ENCODE measurements at places on chromosomes 2 and 18.

DNA sequence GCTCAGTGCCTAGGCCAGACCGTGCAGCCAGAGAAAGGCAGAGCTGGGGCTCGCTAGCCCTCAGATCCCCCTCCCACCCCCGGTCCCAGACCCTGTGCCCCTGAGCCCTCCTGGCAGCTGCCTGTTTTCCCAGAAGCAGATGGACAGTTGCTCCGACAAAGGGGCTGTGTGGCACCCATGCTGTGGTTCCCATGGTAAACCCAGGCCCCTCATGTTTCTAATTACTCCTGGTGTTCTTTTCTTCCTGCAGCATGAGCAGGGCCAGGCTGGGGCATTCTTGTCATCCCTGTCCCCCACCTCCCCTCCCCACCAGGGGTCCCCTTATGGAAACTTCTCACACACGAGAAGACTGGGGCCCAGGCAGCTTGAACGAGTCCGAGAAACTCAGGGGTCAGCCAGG is 269.6 kb downstream of the HAUS1 start:
- DNase-seq = no peak

DNA sequence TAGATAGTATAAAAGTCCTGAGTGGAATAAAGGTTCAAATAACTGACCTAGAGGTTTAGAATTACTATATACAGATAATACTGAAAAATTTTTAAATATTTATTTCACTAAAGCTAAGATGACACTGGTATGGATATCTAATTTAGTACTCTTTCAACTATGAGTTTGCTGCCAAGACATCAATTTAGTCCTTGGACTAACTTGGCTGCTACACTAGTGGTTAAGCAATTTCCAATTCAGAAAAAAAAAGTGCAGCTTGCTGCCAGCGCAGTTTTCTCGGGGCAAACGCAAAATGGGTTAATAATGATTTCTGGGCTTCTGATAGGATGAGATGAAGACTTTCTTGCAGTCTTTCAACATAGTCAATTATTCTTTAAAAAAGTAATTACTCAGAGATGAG is 10.8 kb downstream of the BUB1 start:
- DNase-seq = no peak

GRCh38 chr2:217204358-217204757 is 344.5 kb upstream of the TNP1 start:
- DNase-seq = no peak

- DNase-seq = no peak
Observed at GRCh38 chr2:240839152-240840143, 19.4 kb upstream of the KIF1A start.

DNA sequence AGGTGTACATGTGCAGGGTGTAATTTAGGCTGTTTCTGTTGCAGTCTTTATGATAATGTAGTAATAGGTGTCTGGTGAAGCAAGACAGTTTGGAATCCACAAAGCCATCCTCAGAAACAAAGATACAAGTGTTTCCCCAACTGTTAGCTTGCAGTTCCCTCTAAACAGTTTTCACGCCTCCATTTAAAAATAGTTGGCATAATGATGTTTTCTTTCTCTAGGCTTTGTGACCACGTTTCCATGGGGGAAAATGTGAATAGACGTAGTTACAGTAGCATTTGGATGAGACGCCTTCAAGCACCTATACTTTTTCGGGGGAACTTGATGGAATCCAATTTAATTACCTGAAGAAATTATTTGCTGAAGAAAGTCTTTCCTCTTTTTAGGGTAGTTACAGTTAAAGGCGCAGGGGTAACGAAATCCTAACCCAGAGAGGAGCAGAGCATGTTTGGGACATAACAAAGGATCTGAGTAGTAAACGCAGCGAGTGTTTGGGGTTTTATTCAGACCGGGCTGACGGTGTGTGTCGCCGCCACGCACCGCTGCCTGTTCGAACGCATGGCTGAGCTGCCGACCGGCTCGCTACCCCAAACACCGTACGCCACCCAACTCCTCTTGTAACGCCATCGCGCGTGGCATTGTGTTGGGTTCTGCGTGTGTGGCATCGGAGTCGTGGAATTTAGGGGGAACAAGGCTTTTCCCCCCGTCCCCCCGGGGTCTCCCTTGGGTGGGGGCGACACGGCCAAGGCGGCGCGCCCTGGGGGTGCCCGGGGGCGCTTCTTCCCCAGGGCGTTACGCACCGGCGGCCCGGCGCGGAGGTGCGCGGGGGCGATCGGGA is 681 bp upstream of the NRP2 start:
- no peak for DNase-seq

DNA sequence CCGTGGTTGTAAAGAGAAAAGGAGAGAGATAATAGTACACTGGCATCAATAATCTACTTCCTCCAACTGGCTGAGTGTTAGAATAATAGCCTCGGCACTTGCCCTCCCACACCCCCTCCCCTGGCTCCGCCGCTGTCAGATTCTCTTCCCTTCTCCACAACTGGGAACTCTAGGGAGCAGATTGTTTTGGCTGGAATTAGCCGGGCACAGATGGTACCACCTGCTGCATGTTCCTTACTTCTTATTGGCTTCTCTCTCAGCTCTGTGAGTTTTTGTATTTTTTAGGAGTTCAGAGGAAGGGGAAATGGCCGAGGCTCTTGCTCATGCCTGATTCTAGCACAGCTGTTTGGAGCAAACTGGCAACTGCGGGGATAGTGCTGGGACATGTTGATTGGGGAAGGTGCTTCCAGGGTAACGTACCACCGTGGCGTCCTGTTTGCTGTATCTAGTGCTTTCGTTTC is 140.0 kb downstream of the ZEB2 start:
- no peak for DNase-seq

DNA sequence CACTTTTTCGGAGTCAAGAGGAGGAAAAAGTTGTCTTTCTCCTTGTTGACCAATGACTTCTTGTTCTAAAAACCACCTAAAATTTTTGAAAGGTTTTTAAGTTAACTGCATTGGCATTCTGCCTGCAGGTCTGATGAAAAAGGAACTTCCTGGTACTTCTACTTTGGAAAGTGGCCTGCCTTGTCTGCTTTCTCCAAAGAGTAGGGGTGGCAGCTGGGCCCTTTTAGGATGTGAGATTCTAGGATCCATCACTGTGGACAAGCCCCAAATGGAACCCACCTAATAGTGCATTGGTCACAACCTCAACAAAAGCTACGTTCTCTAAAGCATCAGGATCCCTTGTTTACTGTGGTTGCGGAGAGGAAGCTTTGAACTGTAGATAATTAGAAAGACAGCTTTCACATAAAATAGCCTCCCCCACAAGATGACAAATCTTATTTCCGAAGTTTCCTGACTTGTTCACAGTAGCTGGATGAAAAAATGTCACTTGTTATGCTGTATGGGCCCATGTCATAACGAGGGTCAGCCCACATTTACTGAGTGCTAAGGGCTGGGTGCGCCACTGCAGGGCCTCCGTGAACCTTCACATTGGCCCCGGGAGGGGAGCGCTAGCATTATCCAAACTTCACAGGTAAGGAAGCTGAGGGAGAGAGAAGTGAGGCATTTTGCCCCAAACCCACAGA is 17.4 kb downstream of the ASPRV1 start:
- DNase-seq = no peak

DNA sequence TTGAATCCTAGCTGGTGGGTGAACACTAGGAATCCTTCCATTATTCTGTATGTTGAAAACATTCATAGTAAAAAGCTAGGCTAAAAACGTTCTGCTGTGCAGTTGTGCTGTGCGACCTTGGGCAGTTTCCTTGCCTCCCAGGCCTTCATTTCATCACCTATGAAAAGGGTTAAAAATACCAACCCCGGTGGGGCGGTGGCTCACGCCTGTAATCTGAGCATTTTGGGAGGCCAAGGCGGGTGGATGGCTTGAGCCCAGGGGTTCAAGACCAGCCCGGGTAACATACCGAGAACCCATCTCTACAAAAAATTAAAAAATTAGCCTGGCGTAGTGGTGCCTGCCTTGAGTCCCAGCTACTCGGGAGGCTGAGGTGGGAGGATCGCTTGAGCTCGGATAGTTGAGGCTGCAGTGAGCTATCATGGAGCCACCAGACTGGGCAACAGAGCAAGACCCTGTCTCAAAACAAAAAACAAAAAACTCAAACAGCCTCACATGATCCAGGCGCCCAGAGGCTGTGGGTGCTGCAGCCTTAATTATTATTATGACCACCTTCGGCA is 2.9 kb upstream of the RRM2 start:
- no peak for DNase-seq

- no peak for DNase-seq
Observed at GRCh38 chr2:88161446-88162244, 8.5 kb upstream of the THNSL2 start.

GRCh38 chr2:50529600-50530218 is 502.2 kb downstream of the NRXN1 start:
- no peak for DNase-seq

DNA sequence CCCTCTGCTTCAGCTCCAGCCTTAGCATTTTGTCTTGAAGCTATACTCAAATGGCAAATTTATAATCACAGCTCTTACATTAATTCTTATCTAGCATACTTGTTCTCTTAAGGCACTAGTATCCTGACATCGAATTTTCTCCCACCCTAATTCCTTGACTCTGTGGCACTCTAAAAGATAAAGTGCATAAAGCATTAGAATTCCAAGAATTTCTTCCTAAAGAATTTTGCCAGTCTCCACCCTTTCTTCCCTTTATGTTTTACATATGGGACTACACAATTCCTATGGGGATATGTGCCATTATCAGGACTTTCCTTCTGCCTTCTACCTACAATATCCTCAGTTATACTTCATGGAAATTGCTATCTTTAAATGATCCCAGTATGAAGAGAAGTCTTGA is 560.3 kb downstream of the ARHGAP15 start:
- no peak for DNase-seq

DNA sequence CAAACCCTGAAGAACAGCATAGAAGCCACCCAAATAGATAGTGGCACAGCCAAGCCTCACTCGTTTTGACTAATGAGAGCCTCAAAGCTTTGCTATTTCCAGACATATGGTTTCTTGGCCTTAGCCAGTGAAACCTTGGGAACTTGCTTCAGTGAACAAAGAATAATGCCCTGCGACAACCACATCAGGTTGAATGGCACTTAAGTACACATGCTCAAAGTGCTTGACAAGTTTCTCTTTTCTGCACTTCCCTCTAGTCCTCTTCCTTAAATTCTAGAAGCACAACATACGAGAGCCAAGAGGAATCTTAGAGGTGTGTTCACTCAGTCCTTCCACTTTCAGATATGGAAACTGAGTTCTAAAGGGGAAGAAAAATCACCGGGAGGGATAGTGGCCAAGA is 258.3 kb downstream of the HAUS1 start:
- DNase-seq = no peak

- DNase-seq = no peak
Observed at GRCh38 chr18:54100466-54100865, 124.0 kb downstream of the MBD2 start.

GRCh38 chr2:238127165-238128060 is 11.1 kb upstream of the KLHL30 start:
- DNase-seq = no peak

- DNase-seq = no peak
Observed at GRCh38 chr2:238582159-238582558, 155.4 kb downstream of the ASB1 start.

DNA sequence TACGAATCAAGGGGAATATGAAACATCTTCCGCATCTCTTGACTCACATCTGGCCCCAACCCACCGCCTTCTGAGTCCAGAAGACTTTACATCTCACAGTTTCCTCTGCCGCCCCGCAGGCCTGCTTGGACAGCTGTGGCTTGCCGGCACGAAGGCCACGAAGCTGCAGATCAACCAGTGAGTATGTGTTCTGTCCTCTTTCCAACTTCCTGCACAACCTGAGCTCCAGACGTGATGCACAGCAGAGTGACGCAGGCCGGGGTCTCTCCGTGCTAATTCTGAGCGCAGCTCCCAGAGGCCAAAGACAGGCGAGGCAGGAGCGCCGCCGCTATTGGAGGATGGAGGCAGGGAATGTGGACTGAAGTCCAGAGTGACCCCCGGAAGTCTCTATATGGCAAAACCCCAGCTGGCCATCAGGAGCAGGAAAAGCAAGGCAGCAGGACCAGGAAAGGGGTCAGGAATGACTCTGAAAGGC is 93.5 kb downstream of the ZCCHC2 start:
- no peak for DNase-seq

DNA sequence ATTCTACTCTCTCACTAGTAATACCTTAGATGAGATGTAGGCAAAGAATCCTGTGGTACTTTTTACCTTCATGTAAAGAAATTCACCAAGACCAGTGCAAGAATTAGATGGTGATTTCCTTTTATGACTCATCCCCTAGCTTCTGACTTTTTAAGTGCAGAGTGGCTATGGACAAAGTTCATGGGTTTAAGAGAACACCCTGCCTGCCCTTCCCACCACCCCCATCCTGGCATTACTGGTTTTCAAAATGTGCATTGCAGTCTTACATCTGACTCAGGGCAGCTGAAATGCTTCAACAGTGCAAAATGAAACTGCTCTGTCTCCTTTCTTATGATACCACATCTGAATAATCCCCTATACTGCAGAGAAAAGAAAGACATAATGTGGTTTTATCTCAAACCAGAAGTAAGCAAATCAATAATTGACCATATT is 22.6 kb downstream of the MAIP1 start:
- DNase-seq = no peak

- no peak for DNase-seq
Observed at GRCh38 chr2:148596018-148596417, 48.5 kb upstream of the EPC2 start.

DNA sequence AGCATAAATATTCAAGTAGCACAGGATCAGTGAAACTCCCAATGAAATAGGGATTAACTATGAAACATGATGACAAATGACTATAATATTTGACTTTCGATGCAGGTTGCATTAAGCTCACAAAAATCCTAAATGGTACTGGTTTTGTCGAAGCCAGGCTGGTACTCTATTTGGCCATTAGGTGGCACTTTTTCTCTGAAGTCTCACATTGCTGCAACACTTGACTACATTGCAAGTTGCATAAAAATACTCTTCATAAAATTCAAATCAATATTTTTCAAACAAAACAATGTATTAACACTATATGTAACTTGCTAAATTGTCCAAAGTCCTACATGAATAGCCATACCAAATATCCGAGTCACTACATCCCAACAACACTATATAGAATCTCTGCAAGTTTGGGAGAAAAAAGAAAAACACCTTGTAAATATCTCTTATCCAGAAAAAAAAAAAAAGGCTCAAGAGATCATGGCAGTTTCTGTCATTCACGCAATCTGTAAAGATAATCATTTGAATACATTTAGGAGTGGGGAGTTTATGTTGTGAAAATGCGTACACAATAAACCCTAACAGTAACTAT is 9.5 kb downstream of the RTTN start:
- no peak for DNase-seq

- no peak for DNase-seq
Observed at GRCh38 chr2:62806231-62806630, 100.7 kb downstream of the EHBP1 start.

DNA sequence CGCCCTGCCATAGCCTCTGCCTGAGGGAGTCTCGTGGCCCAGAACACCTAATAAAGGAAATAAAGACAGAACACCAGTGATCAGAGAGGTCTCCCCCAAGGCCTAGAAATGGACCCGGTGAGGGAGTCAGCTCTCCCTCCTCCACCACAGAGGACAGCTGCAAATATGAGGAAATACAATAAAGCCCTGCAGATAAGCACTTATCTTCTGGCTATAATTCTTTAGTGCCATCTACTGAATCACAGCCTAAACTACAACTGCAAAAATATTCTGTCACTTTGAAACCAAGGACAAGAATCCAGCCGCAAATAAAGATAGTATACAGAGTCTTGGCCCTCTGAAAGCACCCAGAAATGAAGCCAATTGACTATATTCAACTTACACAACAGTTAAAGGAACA is 42.4 kb upstream of the TACR1 start:
- no peak for DNase-seq

All from cortex of kidney (tissue), 1 donor.